ENCODE measurements at places on chromosomes 11 and 22.

- DNase-seq: no peak
These were observed 50.6 kb downstream of the ME3 start for GRCh38 chr11:86621854-86622253.

- no peak for DNase-seq
These were observed 76.9 kb upstream of the CTSC start for GRCh38 chr11:88414385-88414861.

DNA sequence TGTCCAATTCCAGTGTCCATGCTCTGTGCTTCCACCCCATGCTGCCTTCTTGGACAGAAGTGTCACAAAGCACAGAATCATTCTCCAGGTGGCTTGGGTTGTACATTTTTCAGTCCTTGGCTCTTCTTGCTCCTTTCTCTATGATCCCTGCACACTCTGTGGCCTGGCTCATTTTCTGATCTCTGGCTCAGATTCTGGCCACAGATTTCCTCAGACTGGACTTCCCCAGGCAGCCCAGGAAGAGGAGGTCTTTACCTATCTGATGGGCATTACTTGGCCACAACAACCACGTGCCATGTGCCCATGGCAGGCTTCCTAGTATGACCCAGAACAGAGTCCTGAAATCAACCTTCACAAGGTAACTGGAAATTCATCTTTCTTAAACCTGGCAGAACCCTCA is 27.2 kb downstream of the SYTL2 start:
- no peak for DNase-seq

DNA sequence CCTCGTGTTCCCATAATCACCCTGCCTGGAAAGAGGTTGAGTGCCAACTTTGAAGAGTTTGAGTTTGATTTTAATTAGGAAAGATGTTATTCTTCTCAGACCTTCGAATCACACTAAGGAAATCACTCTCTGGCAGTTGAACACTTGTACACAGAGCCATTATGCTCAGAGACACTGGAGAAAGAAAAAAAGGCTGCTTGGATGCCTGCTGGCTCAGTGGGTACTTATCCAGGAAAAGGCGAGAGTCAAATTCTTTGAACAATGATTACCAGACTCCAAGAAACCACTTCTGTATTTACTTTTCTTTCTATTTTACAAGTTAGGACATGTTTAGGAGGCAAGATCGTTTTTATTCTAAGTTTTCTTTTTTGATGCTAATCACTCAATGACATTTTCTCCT is 438.5 kb upstream of the FAT3 start:
- no peak for DNase-seq

- no peak for DNase-seq
These were observed 651.7 kb downstream of the NELL1 start for GRCh38 chr11:21321072-21321471.

- DNase-seq: no peak
These were observed 29.9 kb downstream of the ENDOD1 start for GRCh38 chr11:95119361-95120060.
